ENCODE measurements at places on chromosomes 7 and 10.

- no peak for DNase-seq
These were observed 82.4 kb downstream of the EBF3 start for GRCh38 chr10:129881641-129882040.

DNA sequence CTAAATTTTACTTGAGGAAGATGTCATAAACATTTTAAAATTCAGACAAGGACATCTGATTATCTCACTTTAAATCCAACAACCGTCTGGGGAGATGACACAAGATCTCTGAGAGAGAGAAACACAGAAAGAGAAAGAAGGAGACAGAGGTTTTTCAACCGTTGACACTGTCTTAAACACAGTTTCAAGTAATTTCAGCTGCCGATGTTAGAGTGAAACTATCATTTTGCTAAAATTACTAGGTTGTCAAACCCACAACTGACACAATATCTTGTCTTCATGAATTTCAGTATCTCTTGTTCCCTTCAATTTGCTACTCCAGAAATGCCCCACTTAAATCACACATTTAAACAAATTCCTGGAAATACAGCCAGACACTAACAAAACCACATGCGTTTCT is 174.8 kb downstream of the RAPGEF5 start:
- DNase-seq, result no peak

- peak; percentile 47 for DNase-seq
These were observed 45.3 kb upstream of the GTF2I start for GRCh38 chr7:74612015-74612829.

DNA sequence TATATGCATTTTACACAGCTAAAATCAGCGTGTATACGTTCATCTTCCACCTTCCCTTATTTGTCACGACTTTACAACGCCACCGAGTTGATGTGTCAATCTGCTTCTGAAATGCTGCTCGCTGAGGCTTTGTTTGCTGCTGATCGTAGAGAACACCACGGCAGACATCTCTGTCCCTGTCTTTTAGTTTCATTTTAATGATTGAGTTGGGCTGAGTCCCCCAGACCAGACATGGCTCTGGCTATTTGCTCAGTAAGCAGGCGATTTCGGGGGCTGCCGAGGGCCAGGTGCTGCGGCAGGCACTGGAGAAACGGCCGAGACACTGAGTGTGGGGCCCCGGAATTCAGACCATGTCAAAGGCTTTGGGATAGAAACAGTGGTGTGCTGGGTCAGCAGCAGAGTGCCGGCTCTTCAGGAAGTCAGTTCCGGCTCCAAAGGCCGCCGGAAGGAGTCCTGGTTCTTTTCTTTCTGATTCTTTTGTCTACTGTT is 5.0 kb downstream of the LRRC27 start:
- DNase-seq, result no peak

- no peak for DNase-seq
These were observed 29.8 kb downstream of the VCL start for GRCh38 chr10:74027702-74028101.

DNA sequence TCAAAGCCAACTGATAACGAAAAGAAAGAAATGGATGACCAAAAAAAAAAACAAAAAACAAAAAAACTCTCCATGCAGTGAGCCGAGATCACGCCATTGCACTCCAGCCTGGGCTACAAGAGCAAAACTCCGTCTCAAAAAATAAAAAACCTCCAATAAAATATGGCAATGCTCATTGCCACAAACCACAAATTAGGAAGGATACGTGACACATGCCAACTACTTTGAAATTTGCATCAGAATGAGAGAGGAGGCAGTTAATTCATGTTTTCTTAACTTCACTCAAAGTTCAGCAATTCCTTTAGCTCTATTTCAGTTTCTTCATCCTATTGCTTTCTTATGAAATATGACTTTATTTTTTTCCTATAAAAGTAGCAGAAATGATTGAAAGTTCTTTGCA is 398.1 kb upstream of the C7orf33 start:
- no peak for DNase-seq

GRCh38 chr7:27705200-27705594 is 34.8 kb upstream of the TAX1BP1 start:
- no peak for DNase-seq

DNA sequence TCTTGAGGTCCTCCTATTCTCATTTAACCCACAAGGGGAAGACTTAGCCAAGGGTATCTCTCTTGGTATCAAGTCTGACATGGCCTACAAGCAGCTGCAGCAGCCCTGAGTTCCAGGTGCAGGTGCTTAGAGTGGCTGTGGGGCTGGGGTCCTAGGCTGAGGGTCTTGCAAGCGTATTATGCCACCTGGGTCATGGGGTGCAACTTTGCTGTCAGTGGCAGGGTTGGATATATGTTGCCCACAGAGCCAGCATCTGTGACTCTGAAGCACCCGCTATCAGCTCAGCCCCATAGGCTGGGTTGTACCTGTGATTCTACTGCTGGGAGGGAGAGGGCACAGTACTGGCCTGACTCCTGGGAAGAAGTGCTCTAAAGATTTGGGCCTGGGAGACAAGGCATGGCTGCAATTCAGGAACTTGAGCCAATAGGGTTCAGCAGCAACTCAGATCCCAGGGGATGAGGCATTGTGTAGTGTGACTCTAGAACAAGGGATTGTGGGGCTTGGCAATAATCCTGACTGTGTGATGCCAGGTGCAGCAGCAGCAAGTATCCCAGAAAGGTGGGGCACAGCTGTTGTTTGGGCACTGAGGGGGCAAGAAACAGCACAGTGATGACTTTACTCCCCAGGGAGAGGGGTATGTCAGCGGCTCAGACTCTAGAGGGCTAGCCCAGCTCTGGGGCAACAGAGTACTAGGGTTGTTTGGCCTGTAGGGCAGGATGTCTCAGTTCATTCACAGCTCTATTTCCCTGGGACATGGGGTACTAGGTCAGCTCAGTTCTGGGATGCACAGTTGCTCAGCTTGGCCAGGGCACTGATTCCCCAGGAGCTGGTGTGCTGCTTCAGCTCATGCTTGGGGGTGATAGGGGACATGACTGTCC is 41.4 kb downstream of the NEURL1 start:
- DNase-seq, result no peak

DNA sequence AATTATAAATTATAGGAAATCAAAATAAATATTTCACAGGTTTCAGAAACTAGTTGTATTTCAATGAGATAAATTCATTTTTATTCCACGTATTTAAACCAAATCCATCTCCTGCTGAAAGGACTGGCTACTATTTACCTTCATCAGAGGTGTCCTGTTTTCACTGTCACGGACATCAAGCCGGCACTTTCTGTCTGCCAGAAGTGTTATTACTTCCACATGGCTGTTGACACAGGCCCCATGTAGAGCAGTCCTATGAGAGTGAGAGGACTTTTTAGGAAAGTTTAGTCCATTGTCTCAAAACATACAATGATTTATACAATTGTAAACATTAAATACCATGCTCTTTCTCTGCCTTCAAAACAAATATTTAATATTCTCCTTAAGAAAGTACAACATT is 100.4 kb upstream of the ACBD5 start:
- no peak for DNase-seq

- no peak for DNase-seq
These were observed 7.4 kb downstream of the MAT1A start for GRCh38 chr10:80281784-80282765.

- DNase-seq, result no peak
These were observed 391.4 kb downstream of the TNS3 start for GRCh38 chr7:47190462-47190861.

- no peak for DNase-seq
These were observed 250.4 kb upstream of the CACNA2D1 start for GRCh38 chr7:82694022-82694421.

DNA sequence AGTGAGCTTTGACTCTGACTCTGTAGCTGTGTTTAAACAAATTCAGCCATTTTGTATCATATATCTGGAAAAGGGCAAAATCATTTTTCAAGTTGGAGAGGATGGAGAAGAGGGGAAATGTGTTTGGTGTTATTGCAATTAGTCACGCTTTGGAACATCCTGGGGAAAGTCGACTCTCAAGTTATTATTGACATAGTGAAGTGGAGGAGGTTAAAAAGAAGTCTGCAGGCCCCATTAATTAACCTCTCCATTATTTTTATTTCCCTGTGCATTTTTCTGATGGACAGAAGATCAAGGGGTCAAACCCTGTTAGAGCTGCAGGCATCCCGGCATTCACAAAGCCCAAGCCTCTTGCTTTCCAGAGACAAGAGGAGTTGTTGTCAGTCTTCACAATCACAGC is 132.6 kb downstream of the TEX36 start:
- no peak for DNase-seq

DNA sequence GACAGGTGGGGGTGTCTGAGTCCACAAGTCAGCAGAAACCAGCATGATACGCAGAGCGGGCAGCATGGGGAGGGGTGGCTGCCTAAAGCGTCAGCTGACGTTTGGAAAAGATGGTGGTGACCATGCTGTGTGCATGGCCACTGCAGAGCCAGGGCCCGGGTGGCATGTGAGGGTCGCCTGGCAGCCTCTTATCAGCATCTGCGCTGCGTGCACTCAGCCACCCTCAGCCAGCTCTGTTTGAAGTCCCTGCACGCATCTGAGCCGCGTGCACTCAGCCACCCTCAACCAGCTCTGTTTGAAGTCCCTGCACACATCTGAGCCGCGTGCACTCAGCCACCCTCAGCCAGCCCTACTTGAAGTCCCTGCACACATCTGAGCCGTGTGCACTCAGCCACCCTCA is 61.5 kb downstream of the WDR37 start:
- no peak for DNase-seq

DNA sequence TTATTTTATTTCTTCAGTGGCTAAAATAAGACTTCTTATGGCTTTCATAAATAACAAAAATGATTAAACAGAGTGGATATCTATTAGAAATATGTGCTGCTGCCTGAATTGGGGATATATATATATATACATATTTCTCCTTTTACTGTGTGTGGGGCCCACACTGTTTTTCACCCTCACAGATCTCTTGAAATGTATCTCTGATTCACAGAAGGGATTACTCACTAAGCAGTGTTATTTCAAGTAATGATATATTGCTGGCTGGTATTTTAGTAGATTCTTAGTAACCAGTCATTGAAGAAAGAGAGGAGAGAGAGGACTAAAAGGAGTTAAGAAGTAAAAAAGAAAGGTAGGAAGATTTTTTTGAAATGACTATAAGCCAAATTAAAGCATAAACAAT is 308.6 kb upstream of the NRP1 start:
- DNase-seq, result no peak

DNA sequence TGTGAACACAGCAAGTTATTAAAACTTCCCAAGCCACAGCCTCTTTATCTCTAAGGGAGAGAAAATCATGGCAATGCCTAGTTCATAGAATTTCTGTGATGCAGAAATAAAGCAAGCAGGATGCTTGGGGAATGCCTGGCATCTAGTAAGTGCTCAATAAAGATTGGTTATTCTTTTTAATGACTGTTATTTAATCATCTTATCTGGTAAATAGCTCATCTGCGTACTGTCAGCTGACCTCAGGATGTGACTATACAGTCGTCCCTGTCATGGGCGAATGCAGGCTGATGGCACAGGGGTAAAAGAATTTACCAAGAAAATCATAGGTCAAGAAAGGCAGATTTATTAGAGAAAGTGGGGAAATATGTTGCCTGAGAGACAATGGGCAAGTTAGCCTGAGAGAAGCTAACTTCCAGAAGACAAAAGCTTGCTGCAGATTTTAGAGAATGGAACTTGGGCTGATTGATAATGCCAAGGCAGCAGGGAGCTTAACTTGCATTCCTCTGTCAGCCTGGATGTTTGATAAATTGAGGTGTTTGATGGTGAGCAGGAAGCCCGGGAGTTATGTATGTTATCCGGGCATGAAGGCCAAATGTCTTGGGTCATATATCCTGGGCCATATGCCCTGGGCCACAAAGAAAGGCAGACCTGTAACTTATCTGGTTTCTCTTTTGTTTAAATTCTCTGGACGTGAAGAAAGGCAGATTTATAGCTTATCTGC is 126.0 kb downstream of the KCNMA1 start:
- no peak for DNase-seq

- DNase-seq, result no peak
These were observed 13.0 kb downstream of the MCMBP start for GRCh38 chr10:119859420-119860258.
